ENCODE measurements at places on chromosomes 1 and 21. TPM values are rescaled to one million over a fixed set of nuclear protein-coding genes. Genes with fewer than 3 reads are reported as not detected.

COL6A2 gene
- total RNA-seq, result 8.4 TPM

- DNase-seq, result no peak
- H3K4me3 ChIP-seq, result no peak overlapping the region
- peaks cover 5% of the 10 kb centered on the region for H3K27me3 ChIP-seq
- H3K4me1 ChIP-seq, result no peaks in the 10 kb centered on the region
Measured at GRCh38 chr1:186950547-186950946, 121.8 kb downstream of the PLA2G4A start.

DNA sequence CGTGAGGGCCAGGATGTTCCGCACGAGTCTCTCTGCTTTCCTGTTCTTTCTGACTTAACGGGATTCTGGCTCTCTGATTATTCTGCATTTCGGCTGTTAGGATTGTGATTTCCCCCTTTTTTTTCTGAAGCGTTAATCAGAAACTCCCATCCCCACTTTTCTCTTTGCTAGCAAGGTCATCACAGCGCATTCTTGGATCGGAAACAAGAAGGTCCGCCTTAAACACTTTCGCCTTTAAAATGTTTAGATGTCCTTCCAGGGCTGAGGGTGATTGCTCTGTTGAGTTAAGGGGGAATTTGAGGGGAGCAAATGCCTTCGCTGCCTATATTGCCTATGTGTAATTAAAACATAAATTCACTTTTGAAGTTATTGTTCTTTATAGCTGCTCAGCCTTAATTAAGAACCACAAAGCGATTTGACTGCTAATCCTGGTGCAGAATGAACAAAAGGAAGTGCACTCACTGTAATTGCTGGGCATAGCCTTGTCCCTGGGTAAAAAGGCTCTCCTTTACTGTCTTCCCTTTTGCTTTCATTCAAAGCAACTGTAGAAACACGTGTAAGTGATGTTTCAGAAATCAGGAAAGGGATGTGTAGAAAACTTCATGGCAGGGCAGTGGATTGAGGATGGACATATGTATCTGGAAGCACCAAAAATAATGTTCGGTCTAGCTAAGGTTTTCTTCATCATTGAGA is 1.2 kb downstream of the LAMC1 start:
- no peak for DNase-seq
- H3K4me1 ChIP-seq, result peaks cover 11% of the 10 kb centered on the region
- peak overlapping the region; percentile 70 for H3K4me3 ChIP-seq
- H3K27ac ChIP-seq, result no peak overlapping the region
- no peaks in the 10 kb centered on the region for H3K36me3 ChIP-seq

GNAT2 gene
- total RNA-seq, result 0.22 TPM

Data from activated naive CD4-positive, alpha-beta T cell treated with anti-CD3 and anti-CD28 coated beads for 36 hours (primary cell).